PC-3 (cell line): ENCODE measurements at places on chromosomes 6 and 20. TPM values are rescaled to one million over a fixed set of nuclear protein-coding genes. Genes with fewer than 3 reads are reported as not detected.

RSPO4 gene
- not detected in 2 replicates for total RNA-seq

SERINC1 gene
- 27.8 and 31.7 TPM in 2 replicates for total RNA-seq

TAAR8 gene
- total RNA-seq: not detected in 2 replicates

BANF2 gene
- total RNA-seq: not detected in 2 replicates

ZNF311 gene
- total RNA-seq: 0.04 and 0.40 TPM in 2 replicates

C20orf96 gene
- 3.4 and 5.0 TPM in 2 replicates for total RNA-seq

SYCP2L gene
- total RNA-seq: 0.07 and 2.4 TPM in 2 replicates

LAMA5 gene
- total RNA-seq: 196 and 308 TPM in 2 replicates

BAG2 gene
- 8.9 and 10.4 TPM in 2 replicates for total RNA-seq

PTCRA gene
- total RNA-seq: not detected in 2 replicates

- no peak for DNase-seq
Measured at GRCh38 chr6:121885399-121886152, 450.1 kb downstream of the GJA1 start.

DNA sequence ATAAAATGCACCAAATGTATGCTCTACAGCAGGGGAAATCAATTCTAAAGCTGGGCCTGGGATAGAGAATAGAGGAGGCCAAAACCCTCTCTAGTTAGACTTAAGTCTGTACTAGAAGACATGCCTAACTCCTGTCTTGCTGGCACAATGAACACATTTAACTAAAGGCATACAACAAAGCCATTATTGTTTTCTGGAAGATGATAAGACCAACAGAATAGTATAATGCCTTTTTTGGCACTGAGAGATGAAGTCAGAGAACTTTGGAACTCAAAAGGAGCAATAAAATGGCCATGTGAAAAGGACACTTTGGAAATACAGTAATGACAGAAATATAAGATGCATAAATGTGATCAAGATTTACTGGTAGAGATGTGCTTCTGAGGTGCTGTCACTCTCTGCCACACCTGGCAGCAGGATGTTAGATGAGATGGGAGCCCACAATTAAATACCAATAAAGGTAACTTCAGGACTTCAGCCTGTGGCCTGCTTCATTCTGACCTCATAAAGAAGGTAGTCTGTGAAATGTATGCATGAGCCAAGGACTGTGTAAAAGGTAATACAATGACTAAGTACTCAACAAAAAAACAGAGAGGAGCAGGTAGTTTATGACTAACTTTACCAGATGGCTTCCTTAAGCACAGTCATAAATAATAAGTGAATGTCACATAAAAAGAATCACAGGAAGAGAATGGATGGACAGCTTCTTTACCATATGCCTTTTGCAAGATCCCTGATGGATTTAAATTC is 333.4 kb downstream of the BCKDHB start:
- DNase-seq: peak; percentile 81

GRCh38 chr6:158168040-158168289 is at the start of gene SERAC1:
TSS of gene SERAC1 (minus strand) at chr6:158168262. CDS start at chr6:158158363, 9,899 bp downstream.
- no peak for DNase-seq

- DNase-seq: no peak
Measured at GRCh38 chr6:81216668-81217067, 535.8 kb downstream of the TENT5A start.

DNA sequence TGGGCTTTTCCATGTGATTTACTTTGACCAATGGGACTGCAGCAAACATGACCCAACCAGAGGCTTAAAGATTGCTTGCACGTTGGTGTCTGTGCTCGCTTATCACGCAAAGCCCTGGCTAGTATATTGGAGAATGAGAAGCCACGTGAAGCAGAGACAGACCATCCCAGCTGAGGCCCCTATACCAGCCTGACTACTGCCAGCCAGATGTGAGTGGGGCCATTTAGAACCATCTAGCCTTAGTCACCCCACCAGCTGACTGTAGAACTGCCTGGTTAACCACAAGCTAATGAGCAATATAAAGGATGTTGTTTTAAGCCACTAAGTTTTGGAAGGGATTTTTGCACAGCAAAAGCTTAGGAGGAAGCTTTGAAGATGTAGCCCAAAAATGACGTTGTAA is 74.5 kb downstream of the MACROD2 start:
- peak; percentile 36 for DNase-seq

- DNase-seq: no peak
Measured at GRCh38 chr20:926670-927069, 10.5 kb upstream of the ANGPT4 start.

DNA sequence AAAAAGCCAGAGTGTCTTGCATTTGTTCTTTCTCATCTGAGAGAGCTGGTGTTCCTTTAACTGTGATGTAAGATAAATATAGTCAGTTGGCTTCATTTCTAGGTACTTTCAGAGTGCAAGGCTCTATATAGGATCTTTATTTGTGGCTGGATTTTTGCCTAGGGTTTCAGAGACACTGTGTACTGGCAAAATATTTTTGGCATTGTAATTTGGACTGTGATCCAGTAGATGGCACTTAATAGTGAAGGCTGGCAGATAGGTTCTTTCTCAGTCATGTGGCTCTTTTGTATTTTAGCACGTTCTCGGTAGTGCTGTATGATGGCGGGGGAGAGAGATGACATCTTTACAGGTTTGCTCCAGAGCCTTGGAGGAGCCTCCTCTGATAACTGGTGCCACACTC is 26.8 kb upstream of the SLC35B3 start:
- DNase-seq: peak; percentile 49

- DNase-seq: peak; percentile 93
Measured at GRCh38 chr20:53828682-53829254, 235.1 kb upstream of the ZNF217 start.

DNA sequence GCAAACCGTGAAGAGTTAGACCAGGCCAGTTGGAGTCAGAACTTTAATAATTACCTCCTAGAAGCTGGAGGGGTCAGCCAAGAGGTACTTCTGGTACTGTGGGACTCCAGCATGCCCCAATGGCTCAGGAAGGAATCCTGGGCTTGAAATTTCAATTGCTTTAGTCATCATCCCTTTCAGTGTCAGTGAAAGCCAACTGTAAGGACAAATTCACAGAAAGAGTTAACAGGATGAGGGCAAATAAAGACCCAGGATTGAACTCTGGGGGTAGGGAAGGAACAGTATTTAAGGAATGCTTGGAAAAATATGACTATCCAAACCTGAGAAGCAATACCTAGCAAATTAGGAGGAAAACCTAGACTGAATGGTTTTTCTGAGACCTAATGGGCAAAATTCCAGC is 735.1 kb upstream of the MARCKS start:
- peak; percentile 88 for DNase-seq

DNA sequence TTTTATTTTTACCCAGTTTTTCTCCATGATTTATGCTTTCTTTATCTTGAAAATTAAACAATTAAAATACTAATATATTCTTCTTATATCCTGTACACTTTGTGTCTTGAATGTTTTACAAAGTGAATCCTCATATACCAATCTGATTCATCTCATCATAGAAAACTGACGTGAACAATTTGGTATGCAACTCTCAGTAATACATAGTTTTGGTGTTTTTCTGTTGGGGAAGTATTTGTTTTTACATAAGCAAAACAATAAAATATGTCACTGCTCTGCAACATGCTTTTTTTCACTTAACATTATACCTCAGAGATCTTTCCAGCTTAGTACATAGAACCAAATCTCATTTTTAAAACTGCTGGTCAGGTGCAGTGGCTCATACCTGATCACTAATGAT is 14.7 kb downstream of the DNAAF9 start:
- no peak for DNase-seq

GRCh38 chr6:112037783-112038216 is 16.1 kb upstream of the CCN6 start:
- DNase-seq: peak; percentile 83

DNA sequence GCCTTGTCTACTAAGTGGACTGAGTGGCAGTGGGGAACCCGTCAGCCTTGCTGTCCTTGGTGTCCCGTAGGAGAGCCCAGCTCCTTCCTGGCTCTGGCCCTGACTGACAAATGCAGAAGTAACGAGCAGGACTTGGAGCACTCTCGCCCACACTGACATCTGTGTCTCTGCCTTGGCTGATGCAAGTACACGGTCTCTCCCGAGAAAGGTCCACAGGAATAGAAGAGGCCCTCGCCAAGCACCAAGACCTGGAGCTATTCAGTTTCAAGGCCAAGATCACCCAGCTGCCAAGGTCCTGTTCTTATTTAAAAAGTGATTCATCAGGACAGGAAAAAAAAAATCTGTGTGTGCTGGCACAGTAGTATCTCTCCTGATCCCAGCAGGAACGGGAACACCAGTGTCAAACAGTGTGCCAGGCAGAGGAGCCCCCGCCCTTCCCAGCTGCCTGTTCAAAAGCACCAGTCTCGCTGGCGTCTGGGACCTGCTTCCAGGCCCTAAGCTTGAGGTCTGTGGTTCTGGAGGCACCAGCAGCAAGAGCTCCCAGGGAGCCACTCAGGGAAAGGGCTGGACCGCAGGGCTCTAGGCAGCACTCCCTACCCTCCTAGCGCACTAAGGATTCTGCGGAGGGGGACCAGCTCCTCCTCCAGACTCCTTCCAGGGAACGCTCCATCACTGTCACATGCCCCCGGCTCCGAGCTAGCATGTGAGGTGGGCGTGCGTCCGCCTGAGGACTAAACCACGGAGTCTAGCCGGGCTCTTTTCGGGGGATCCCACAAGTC is 376.9 kb downstream of the RNGTT start:
- peak; percentile 1 for DNase-seq

DNA sequence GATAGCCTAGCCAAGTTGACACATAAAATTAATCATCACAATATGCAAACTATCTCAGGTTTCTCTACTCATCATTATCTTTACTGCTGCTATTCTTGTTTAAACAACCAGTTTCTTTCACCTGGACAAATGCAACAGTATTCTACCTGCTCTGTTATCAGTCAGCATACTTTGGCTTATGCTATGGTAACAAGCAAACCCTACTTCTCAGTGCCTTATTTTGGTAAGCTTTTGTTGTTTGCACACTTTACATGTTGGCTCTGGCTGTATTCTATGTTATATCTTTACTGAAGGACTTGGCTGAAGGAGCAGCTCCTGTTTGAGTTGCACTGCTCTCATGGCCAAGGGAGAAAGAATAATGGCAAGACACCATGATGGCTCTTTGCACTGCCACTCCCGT is 463.1 kb downstream of the EPM2A start:
- DNase-seq: peak; percentile 4

DNA sequence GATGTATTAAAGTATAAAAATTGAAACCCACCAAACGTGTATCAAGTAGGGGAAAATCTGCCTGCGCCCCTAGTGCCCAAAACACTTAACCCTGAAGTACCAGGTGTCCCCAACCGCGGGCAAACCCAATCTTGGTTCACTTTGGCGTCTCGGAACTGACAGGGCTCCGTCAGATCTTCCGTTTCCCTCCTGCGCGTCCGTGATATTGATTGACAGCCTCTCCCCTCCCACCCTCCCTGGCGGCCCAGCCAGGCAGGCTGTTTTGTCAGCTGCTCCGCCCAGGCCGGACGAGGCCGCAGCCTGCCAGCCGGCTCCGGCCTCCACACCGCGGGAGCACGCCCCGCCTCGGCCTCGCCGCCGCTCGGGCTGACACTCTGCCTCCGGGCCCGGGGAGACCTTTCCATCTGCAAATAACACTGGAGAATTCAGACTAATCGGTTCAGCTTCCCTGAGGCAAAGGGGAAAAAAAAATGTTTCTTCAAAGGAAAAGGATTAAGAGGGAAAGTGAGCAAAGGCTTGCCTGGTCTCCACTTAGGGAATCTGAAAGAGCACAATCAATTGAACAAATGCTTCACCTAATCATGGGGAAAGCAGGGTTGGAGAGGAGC is 234.9 kb upstream of the MCHR2 start:
- DNase-seq: peak; percentile 78

GRCh38 chr6:71080133-71080532 is 123.3 kb upstream of the B3GAT2 start:
- DNase-seq: no peak

DNA sequence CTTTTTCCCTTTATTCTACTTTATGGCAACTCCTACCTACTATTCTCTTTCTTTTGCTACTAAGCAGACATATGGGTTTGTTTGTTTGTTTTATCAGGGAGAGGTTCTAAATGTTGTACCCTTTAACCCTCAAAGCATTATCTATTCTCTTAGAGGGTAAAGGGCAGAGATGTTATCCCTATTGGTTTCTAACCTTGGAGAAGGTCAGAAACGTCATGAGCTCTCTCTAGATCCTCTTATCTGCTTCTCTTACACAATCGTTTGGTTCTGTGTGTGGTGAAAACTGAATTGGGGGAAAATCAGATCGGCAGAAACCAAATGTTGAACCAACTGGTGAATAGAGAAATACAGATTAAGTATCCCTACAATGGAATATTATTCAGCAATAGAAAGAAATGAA is 6.4 kb upstream of the MPC1 start:
- no peak for DNase-seq

DNA sequence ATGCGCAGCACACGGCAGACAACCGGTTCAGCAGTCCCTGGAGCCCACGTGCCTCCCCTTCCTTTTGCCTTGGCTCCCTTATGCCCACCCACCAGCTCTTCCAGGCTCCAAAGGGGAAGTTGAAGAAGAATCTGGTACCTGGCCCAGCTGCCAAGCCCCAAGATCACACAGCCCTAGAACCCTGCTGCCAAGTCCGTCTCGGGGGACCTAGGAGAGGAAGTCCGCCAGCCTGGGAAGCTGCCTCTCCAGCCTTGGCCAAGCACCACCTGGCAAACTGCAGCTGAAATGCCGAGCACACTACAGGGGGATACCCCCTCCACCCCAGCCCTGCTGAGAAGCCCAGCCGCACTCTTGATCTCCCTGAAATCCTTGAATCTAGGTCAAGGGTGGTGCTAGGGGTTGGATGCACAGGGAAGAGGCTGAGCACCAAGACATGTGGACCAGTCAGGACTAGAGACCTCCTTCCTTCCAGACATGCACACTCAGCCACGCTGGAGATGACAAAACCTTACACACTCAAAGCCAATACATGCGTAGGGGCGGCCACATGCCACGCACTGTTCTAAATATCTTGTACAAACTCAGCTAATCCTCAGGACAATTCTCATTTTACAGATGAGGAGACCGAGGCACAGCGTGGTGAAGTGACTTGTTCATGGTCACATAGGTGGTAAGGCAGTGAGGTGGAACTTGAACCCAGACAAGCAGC is 124.1 kb downstream of the PREX1 start:
- no peak for DNase-seq

DNA sequence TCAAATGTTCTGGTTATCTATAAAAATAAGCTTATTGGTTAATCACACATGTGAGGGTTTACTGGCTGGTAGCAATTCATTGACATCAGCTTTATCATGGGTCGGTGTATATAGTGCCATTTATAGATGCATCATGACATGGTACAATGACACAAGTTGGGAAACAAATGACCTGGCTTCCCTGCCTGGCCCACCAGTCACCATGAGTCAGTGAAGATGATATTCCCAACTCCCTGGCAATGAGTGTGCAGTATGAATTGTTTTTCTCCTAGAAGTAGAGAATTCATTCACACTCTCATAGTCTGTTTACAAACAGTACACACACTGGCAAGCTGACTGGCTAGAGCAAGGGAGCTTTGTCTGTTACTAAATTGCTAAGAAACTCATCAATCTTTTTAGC is 37.2 kb upstream of the CALHM6 start:
- peak; percentile 58 for DNase-seq

DNA sequence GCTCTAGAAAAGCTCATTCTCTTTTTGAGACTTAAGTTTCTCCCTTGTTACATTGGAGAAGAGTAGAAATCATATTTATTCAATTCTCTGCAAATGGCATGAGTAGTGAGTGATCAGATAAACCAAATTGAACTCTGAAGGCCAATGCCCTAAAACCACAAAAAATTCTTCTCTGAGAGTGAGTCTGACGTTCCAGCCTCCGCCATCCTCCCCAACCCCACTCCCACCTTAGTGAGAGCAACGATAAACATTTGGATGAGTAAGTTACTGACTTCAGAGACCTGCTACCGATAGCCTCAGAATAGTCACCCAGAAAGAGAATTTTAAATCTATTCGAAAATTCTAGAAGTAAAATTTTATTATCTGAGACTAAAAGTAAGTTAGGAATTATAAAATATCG is 94.6 kb downstream of the TFAP2A start:
- DNase-seq: no peak
